Amygdala (tissue), 56 donors: ENCODE measurements at places on chromosomes 1 and 21.
A peak's percentile ranks its signal among the peaks of the same experiment; 100 is the strongest.

- DNase-seq = no peak
Observed at GRCh38 chr1:208054485-208054884, 143.6 kb upstream of the CD34 start.

DNA sequence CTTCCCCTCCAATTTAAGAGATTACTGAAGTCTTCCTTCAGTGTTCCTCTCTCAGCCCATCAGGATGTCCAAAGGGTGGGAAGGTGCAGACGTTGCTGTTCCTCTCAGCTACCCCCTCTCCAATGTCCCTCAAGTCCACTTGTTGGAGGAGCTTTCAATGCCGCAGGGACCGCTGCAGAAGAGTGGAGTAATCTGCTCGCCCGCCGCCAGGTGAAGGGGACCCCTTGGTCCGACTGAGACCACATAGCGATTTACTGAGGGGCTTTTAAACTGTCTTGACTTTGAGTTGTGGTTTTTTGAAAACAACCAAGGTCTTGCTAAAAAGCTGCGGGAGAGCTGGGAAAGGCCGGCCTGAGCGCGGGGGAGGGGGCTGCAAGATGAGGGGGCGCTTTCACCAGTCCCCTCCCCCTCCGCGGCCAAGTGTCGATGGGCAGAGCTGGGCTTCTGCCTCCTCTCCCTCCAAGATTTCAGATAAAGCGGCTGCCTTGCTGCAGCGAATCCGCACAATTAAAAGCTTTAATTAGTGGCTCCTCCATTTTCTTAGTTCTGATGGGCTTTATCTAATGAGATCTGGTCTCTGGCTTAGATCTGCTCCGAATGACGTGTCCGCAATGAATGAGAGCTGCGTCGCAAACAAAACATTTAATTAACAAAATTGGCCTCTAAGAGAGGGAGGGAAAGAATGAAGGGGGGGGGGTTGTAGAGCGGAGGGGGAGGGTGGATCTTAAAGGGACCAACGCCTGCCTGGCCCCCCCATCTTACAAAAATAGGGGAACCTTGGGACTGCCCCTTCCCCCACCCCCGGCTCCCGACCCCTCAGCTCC is 5.9 kb downstream of the LMO4 start:
- no peak for DNase-seq

GRCh38 chr21:40534886-40535285 is 312.1 kb downstream of the DSCAM start:
- DNase-seq = no peak

DNA sequence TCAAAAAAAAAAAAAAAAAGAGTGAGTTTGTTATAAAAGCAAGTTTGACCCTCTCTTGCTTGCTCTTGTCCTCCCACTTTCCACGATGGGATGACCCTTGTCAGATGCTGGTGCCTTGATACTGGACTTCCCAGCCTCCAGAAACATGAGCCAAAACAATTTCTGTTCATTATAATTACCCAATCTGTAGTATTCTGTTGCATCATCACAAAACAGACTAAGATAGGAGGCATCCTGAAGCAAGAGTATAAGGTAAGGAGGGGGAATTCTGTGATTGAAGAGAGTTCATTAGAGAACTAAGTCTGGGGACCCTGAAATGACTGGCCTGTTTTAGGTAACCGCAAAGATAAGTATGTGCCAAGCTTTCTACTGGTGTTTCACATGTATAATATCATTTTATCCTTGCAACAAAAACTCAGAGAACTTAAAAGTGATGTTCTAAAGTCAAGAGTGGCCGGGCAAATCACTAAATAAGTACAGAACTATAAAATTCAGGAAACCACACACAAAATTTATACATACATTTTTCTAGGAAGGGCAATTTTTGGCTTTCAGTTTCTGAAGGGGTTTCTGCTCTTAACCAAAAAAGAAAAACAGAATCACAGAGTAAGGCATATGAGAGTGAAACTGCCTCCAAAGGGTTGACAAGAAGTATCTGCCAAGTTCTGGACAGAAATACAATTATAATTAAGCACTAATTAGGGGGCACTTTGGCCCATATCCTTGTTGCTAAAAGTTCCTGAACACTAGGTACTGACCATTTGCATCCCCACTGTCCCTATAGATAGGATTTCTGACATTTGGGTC is 14.0 kb downstream of the DNALI1 start:
- DNase-seq = no peak

- DNase-seq = no peak
Observed at GRCh38 chr1:76835203-76835602, 32.1 kb upstream of the ST6GALNAC5 start.

- no peak for DNase-seq
Observed at GRCh38 chr1:219472596-219472995, 140.3 kb downstream of the ZC3H11B start.

DNA sequence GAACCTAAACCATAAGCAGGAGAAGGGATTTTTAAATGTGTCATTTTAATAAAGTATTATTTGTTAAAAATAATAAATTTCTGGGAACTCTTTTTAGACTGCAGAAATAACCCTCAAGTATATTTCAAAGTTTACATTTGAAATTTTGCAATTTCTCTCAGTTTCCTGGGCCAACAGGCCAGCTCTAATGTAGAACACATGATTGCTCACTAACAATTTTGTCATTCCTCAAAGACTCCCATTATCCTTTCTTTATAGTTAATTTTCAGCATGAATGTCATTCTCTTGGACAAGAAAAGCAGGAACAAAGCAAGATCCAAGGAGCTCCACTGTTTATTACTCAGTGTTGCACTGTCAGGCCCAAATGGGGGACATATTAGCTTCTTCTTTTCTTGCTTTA is 119.4 kb upstream of the VANGL1 start:
- DNase-seq = no peak

DNA sequence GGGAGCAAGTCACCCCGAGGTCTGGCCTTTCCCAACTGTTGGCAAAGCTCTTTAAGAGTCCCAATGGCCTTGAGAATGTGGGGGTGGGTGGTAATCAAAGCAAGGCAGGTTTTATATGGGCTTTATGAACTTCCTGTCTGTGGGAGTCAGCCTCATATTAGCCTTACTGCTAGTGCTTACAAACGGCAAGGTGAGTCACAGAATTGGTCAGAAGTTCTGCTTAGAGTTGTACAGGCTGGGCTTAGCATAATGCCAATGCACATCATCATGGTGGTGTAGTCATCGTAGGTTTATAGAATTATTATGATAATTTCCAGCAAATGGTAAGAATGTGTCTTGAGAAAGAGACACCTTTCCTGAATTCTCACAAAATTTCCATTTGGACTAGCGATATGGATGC is 192.7 kb upstream of the KIAA0040 start:
- DNase-seq = no peak

- DNase-seq = no peak
Observed at GRCh38 chr1:167246971-167247370, 26.3 kb downstream of the POU2F1 start.

- no peak for DNase-seq
Observed at GRCh38 chr1:114472408-114472807, 38.6 kb downstream of the TRIM33 start.

- no peak for DNase-seq
Observed at GRCh38 chr1:88801575-88802208, 89.7 kb downstream of the GTF2B start.

DNA sequence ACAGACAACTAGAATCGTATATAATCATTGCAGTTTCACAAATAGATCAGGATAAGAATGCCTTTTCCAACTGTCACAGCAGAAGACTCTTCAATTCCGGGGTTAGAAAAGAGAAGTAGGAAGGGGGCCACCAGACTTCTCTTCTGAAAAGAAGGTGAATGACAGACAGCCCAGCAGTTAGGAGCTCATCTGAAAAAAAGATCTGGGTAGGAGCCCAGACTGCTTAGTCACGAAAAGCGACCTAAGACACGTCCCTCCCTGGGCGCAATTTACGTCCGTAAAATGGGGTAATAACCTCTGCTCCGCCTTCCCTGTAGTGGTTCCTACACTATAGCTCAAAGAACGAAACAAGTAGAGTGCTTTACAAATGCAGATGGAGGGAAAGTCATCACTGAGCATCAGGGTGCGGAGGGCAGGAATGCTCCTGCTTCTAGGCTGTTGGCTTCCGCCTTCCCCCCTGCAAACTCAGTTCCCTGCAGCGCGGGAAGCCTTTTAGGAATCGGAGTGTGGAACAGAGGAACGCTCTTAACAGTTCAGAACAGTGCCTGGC is 582 bp downstream of the ORC1 start:
- DNase-seq = no peak

- DNase-seq = no peak
Observed at GRCh38 chr1:19430121-19431068, 54.9 kb downstream of the CAPZB start.

DNA sequence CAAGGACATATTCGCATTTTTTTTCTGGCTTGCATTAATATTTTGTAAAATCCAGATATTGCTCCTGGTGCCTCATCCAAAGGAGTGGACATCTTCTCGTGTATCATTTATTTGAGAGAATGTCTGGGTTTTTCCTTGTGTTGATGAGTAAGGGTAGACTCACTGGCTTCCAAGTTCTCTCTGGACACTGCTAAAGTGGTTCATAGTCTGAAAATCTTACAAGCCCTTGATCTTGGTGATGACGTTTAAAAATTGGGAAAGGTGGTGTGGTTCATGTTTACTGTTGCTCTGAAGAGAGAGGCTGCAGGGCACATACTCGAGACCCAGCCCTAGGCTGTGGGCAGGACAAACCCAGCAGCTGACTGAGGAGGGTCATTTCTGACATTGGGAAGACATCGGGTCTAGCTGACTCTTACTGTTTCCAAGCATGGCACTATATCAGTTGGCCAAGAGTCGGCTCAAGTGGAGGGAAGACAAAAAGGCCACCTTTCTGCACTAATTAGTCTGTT is 296.2 kb downstream of the LMX1A start:
- no peak for DNase-seq

DNA sequence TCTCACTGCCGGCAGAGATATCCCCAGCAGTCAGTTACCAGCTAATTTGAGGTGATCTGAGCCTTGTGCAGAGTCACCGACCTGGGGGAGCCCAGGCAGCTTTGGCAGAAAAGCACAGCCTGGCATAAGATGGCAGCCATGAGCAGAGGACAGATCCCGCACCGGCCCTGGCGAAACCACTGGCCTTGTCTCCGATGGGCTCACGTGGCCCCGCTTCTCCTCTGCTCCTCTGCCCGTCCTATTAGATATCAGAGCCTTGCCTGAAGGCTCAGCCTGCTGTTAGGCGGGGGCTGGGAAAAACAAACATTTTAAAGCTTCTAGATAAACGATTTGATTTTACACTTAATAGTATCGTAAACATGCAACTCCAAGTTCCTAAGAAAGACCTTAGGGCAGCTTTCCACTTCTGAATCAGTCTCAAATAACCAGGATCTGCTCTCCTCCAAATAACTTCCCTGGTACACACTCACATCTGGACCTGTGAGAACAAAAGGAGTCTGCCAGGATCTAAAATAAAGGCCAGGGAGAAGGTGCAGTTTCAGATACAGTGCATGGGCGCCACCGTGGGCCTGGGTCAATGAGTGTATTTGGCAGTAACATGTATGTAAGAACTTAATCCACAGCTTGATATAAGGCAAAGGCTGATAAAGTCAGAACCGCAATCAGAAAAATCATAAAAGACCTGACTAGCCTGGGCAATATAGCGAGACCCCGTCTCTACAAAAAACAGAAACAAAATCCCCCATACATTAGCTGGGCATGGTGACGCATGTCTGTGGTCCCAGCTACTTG is 10.0 kb downstream of the EDARADD start:
- no peak for DNase-seq

GRCh38 chr1:3174487-3175247 is 105.7 kb downstream of the PRDM16 start:
- peak; percentile 43 for DNase-seq

- no peak for DNase-seq
Observed at GRCh38 chr1:97726386-97726785, 194.4 kb downstream of the DPYD start.

DNA sequence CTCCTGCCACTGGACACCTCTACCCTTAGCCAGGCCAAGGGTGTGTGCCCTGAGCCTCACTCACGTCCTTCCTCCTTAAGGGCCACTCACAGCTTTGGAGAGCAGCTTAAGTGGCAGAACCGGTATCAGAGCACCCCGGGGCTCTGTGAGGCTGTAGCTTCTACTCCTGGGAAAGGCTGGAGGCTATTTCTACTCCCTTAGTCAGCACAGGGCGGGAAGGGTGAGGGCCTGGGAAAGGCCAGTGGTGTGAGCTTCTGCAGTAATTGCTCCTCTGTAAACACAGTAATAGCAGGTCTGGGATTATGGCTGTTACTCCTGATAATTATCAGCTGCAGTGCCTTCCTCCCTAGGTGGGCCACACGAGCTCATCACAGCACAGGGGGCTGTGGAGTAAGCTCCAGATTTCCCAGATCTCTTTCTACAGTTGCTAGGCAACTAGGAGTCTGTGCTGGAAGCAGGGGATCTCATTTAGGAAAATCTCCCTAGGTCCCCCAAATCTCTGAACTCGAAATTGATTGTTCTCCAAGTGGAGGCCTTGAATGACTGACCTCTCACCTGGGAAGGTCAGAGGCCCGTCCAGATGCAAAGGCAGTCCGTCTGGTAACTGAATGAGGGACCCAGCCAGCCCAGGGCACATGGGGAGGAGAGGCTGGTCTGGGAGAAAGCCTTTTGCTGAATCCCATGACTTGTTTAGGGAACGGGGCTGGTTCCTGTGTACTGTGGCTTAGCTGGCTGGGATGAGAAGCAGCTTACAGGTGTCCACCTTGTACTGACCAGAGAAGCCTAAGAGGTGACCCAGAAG is 29.3 kb downstream of the IER5 start:
- DNase-seq = no peak

GRCh38 chr1:177964336-177964735 is 5.5 kb downstream of the SEC16B start:
- DNase-seq = no peak

- no peak for DNase-seq
Observed at GRCh38 chr1:171740987-171741871, 636 bp downstream of the VAMP4 start.

DNA sequence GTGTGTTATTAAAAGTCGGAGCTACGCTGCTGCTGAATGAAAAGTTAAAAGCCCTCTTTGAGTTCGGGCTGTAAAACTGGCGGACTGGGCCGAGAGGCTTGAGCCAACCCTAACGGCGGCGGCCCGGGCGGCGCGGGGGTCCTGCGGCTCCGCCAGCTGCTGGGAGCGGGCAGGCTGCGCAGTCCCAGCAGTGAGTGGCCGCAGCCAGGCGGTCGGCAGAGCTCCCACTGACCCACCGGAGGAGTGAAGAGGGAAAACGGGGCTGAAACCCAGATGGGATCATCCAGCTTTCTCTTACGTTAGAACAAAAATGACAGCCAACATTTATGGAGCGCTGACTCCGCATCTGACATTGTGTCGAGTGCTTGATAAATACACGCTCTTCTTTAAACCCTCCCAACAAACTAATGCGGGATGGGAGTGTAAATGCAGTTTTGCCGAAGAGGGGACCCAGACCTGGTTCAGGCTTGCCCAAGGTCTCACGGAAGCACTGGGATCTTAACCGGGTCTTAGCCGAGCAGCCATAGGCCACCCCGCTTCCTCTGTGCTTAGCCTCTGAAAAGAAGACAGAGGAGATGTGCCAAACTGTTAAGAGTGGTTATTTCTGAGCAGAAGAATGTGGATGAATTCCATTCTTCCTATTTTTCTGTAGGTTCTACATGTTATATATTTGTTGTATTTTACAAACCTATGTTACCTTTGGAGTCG is 3.5 kb downstream of the GRHL3 start:
- DNase-seq = no peak

GRCh38 chr1:244634546-244634945 is 18.4 kb upstream of the DESI2 start:
- no peak for DNase-seq

- DNase-seq = no peak
Observed at GRCh38 chr1:9990944-9991343, 6.1 kb upstream of the RBP7 start.

GRCh38 chr1:51792864-51793263 is 85.7 kb downstream of the NRDC start:
- no peak for DNase-seq

- peak; percentile 2 for DNase-seq
Observed at GRCh38 chr1:248786156-248786555, 30.6 kb upstream of the LYPD8 start.
